Hematopoietic multipotent progenitor cell treated with erythropoietin and hydrocortisone succinate and interleukin-3 and kit ligand, for 8 days (in vitro differentiated cells): ENCODE measurements at places on chromosomes 3 and 15.

- DNase-seq: peak; percentile 25
Measured at GRCh38 chr3:127671523-127672428, 976 bp upstream of the ABTB1 start.

DNA sequence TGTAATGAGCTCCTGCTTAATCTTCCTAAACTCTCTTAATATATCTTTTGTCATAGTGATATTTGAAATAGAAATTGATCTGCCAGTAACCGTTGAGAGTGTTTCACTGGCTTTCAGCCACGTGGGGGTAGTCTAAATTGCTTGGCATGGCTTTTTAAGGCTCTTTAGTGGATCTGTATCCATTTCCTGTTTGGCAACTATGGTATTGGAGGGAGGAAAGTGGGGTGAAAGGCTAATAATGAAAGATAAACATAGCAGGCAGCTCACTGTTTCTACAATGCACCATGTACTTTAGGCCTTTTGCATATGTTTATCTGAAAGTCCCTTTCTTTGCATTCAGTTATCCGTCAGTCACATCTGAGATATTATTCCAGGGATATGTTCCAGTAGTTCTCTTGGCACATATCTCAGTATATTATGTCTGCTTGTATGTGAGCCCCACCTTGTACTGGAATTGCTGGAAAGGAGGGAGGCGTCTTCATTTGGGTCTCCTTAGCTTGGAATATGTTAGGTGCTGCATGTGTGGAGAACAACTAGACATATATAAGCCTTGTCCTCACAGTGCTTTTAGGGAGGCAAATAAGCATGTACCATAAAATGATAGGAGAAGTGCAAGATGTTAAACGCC is 10.8 kb downstream of the TOPAZ1 start:
- no peak for DNase-seq

- no peak for DNase-seq
Measured at GRCh38 chr3:20105513-20106280, 65.5 kb downstream of the KAT2B start.

GRCh38 chr3:39935261-39935660 is 125.9 kb downstream of the MYRIP start:
- DNase-seq: no peak

DNA sequence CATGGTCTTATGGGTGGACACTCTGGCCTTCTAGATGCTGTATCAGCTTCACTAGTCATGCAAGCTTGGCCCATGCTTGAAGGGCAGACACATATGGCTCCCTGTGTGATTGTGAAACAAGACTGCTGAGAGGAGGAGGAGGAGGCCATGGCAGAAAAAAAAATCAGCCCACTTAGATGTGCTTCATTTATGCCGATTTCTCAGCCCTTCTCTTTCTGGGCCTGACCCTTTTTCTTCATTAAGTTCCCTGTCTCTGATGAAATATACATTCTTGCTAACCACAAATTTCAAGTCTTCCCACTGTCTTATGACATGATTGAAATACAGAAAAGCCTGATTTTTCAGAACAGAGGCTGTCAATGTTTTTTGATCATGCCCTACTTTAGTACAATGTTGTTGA is 213.0 kb upstream of the FEZF2 start:
- DNase-seq: no peak

DNA sequence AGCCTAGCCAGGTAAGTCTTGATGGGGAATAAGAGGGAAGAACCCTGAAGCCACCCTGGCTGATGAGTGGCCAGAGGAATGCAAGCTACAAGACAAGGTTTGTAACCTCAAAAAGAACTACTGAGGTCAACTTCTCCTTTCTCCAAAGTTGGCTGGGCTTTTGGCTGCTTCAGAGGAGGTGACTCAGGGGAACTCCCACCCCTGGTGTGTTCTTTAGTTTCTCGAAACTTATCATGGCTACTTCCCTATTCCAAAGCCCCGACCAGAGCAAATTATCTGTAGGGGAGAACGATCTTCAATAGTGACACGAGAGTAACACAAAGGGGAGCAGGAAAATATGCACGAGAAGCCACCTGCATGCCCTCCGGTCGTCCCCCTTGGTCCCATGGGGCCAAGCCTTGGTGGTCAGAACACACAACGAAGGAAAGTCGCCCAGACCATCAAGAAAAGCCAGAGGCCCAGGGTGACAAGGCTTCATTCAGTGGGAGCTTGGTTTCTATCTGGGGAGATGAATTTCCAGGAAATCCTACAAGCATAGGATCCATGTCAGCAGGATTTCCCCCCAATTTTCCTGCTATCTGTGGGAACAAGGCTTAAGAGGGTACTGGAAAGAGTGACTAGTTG is 6.5 kb upstream of the BCL2A1 start:
- DNase-seq: peak; percentile 62

DNA sequence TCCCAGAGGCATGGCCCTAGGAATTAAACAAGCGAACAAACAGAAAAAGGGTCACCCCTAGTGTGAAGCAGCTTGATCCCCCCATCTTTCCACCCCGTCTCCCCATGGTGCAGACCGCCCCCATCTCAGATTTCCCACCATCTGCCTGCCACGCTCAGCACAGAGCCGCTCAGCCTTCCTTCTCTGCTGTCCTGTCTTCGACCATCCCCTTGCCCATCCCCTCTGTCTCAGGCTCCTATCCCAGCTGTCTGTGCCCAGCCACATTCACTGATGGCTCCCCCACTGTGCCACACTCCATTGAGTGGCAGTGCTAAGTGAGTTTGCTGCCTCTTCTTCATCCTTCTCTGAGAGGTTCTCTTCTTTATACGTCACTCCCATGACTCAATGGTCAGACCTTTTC is 11.7 kb upstream of the BTBD1 start:
- DNase-seq: no peak

DNA sequence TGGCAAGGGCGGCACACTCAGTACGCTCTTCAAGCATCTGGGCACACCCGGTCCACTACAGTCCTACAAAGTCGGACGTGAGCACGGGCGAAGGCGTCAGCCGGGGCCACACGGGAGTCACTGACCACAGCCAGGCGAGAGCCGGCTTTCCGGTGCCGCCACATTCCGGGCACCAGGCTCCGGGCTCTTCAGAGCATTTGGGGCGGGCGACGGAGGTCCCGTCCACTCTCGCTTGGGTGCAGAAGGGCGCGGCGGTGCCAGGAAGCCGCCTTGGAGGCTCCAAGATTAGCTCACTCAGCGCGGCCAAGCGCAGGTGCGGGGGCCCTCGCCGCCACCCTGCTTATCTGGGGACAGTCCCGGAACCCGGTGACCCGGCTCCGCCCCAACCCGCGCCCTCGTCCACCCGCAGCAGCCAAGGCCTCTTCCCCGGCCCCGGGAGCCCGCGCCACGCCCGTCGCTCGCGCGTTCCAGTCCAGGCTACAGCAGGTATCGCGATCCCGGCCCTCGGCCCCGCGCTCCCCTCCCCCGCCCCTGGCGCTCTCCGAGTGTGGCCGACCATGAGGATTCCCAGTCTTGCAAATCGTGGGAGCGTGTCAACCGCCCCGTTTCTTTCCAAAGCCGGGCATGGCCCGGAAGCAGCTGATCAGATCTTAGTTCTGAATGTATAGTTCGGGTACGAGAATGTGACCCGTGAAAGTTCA is at the start of gene ADPRH:
Gene ADPRH, plus strand, starts transcription at position 127 of the 701 bp plus-strand sequence. CDS start 2,678 bp downstream, outside the sequence.
- DNase-seq: peak; percentile 51

DNA sequence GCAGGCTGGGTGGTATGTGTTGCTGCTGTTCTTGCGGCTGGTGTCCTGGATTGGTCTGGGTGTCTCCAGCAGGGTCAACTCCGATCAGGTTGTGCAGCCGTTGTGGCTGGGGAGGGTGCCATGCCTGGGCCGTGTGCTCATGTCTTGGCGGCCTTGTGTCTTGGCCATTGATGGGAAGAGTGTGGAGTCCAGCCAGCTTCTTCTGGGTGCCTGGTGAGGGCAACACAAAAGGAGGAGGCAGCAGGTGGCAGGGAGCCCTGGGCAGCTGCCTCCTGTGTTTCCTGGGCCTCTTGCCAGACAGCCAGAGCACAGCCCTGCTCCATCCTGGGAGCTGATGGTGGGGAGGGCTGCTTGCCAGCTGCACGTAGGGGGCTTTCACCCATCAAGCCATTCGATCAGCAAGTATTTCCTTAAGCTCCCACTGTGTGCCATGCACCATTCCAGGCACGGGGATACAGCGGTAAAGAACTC is 4.3 kb downstream of the CHAC1 start:
- DNase-seq: no peak

DNA sequence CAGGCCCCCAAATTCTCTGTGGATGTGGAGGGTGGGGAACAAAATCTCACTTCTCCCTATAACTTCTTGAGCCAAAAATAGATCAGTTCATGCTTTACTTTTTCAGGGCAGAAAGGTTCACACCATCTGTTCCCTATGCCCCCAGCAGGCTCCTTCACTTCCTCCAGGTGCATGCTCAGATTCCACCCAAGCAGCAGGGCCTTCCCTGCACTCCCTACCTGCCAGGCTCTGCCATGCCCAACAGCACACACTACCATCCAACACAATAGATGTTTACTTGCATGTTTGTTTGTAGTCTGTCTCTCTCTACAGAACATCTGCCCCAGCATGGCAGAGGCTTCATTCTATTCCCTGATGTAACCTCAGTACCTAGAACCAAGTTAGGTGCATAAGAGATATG is 43.3 kb downstream of the GABRB3 start:
- DNase-seq: no peak

DNA sequence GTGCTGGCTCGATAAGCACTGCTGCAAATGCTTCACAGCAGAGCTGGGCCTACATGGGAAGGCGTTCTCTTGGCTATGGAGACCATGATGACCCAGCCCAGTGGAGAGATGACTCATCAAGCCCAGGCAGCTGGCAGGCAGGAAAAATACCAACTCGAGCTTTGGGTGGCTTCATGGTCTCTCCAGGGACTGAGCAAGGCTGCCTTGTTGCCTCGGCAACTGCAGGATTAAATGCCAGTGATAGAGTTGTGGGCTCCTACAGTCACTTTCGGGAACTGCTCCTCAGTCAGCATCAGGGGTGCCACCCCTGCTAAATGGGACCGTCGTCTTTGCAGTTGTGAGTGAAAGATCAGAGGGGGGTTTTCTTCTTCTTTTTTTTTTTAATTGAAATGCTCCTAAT is 54.6 kb upstream of the MYZAP start:
- peak; percentile 3 for DNase-seq

DNA sequence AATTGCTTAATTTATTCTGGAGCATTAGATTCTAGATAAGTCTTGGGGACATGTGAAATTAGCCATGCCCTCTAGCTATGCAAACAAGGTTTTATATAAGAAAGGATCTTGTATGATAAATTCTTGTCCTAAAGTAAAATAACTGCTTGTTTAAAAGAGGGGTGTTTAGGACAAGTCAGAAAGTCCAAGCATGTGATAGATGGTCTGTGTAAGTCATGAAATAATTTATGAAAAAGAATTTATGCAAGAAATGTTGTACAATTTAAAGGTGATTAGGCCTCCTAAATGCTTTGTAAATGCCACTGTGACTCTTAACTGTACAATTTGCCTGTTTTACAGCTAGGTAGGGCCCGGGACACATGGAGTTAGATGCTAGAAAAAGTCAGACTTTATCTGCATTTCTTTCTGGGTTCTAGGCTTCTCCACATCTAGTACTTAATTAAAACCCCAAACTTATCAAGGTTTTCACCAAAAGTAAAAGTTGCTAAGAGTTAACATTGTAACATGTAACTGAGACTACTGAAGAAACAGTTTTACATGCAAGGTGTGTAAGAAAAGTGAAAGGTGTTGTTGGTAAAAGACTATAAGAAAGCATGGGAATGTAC is 13.2 kb downstream of the LINS1 start:
- peak; percentile 32 for DNase-seq

DNA sequence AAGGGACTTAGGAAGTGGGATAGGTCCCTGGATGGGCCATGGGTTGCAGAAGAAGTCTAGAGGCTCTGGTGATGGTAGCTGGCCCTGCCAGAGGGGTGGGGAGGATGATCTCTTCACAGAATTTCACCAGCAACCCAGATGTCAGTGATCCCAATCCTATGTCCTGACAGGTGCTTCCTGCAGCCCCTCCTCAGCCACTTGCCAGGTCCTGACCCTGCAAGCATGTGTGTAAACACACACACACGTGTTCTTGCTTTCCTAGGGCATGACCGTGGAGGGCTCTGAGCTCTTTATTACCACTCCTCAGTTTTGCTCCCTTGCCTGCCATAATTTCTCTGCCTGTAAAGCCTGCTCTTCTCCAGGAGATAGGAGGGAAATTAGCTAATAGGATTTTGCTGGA is 12.5 kb downstream of the TEX264 start:
- DNase-seq: no peak

GRCh38 chr3:3069723-3070122 is 40.5 kb downstream of the IL5RA start:
- no peak for DNase-seq

DNA sequence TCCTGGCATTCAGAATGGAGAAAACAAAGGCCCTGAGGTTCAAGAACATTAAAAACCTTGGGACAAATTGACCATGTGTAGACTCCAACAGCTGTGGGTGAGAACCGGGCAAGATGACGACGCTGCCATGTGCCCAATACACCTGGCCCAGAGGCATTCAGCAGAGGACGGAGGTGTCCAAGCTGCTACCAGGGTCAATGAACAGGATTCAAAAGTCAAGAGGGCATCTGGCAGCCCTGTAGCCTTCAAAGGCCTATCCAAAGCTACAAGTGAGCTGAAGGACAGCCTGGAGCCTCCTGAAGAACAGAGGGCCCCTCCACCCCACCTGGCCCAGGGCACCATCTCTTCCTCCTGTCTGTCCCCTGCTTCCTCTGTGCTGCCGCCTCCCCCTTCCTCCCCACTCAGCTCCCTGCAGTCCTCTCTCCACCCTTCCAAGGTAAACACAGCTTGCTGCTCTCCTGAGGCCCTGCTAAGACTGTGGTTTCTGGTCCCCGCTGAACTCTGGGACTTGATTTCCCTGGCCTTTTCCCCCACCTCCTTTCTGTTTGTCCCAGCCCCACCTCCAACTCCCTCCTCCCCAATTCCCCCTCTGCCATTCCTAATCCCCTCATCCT is 57.5 kb downstream of the HMCES start:
- no peak for DNase-seq

DNA sequence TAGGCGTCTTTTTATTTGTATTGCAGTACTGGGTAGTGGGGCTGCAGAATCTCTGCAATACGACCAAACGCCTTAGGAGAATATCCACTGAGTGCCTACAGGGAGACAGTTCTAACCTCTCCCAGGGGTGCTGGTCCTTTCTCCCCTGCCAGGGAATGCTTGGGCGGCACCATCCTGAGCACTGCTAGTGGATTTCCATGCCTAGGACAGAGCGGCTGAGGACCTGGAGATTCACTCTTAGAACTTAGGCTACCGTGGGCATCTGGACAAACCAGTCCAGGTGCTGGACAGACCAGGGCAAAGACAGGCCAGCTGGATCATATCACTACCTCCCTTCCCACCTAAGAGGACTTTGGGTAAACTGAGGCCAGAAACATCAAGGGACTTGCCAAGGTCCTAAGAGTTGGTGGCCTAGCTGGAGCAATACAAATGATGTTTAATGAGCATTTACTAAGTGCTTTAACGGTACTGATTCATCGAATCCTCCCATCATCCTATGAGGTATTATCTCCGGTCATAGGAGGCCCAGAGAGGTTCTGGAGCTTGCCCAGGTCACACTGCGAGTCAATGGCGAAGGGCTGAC is 902 bp downstream of the TMEM44 start:
- no peak for DNase-seq

DNA sequence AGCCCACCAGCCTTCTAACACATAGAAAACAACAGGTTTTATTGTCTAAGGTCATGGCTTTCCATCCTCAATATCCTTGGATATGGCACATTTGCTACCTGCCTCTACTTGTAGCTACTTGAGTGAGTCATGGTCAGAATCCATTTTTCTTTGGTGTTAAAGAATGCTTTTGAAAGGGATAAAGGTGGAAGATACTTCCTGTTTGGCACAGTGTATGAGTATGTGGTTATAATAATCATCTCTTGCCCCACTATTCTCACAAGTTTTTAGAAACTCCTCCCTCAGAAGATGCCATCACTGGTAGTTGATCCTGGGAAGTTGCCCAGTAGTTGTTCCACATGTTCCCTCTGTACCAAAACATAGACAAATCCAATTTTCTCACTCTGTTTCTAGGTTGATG is 508.6 kb upstream of the IL12A start:
- DNase-seq: no peak
